ENCODE measurements at places on chromosomes 13 and 19.

- DNase-seq = no peak
These were observed 58.5 kb downstream of the POSTN start for GRCh38 chr13:37539976-37540605.

- no peak for DNase-seq
These were observed 6.4 kb upstream of the FOXO1 start for GRCh38 chr13:40672765-40673397.

GRCh38 chr19:33603377-33603776, 18.4 kb upstream of the CHST8 start:
- DNase-seq = no peak

DNA sequence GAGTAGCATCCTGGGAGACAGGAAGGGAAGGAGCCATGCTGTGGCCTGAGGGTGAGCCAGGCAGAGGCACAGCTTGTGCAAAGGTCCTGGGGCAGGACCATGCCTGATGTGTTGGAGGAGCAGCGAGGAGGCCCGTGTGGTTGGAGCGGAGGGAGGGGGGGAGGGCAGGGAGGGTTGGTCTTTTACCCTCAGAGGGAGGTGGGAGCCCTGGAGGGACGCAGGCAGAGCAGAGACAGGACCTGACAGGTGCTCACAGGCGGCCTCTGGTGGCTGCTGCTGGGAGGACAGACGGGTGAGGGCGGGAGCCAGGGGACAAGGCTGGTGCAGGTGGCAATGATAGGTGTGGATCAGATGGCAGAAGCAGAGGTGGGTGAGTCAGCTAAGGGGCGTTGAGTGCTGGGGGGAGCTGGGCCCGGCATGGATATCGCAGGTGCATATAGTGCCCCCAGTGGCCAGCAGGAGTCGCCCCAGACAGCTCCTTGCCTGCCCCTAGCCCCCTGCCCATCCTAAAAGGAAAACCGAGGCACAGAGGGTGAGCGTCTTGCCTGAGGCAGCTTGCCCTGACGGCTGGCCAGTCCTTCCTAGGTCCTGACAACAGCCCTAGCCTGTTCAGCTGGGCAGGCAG, 9.8 kb upstream of the GNA15 start:
- peak; percentile 38 for DNase-seq

DNA sequence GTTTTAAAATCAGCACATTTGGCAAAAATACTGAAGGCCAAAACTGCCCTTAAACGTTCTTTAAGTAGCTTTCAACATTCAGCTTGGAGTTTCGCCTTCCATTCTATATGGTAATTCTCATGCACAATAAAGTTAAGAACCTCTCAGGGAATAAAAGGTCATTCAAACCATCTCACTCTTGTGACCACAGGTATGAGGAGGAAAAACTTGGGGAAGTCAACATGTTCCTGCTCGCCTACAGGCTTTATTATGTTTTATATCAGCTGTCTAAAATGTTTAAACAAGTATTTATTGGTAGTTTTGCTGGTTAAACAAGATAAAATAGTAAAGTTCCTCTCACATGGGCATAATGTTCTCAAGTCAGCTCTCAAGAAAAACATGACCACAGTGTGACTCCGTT, 19.9 kb upstream of the TM9SF2 start:
- no peak for DNase-seq

DNA sequence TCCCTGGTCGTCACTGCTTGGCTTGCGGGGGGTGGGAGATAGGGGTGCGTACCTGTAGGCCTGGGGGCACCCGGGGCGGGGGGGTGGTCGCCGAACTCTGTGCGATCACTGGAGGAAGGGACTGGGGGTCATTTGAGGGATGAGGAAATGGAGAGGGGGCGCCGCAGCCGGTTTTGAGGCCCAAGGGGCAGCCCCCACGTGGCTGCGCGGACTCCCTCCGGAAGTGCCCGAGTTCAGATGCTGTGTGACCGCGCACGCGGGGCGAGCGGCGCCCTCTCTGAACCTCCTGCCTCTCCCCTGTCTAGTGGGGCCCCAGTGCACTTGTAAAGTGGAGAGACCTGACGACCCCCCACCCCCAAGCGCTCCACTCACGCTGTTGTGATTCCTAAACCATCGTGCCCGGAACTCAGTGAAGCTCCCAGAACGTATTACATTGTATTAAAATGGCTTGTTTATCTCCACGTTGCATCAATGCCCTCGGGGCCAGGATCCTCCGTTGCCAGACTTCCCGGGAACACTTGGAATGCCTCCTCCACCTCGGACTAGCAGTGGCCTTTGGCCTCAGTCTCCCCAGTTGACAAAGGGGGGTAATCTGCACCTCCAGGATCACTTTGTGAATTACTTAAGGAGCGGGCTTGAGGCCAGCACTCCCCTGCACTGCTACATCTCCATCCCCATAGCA, 3.0 kb upstream of the NANOS3 start:
- DNase-seq = no peak

GRCh38 chr13:24161980-24162525, 1.5 kb downstream of the SPATA13 start:
- DNase-seq = no peak

GRCh38 chr13:71090990-71091389, 776.0 kb downstream of the DACH1 start:
- DNase-seq = no peak

DNA sequence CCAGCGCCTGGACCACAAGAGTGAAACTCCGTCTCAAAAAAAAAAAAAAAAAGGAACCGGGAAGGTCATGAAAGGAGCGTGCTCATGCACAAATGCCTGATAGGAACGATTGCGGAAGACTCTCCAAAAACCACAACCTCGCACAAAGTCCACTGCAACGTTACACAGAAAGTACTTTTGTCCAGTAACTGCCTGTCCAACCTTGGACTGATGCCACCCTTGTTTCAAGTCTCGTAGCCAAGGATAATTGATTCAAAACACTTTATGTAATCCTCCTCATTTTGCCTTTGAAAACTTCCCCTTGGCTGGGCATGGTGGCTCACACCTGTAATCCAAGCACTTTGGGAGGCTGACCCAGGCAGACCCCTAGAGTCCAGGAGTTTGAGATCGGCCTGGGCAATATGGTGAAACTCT, 13.7 kb downstream of the LGALS7 start:
- DNase-seq = no peak

DNA sequence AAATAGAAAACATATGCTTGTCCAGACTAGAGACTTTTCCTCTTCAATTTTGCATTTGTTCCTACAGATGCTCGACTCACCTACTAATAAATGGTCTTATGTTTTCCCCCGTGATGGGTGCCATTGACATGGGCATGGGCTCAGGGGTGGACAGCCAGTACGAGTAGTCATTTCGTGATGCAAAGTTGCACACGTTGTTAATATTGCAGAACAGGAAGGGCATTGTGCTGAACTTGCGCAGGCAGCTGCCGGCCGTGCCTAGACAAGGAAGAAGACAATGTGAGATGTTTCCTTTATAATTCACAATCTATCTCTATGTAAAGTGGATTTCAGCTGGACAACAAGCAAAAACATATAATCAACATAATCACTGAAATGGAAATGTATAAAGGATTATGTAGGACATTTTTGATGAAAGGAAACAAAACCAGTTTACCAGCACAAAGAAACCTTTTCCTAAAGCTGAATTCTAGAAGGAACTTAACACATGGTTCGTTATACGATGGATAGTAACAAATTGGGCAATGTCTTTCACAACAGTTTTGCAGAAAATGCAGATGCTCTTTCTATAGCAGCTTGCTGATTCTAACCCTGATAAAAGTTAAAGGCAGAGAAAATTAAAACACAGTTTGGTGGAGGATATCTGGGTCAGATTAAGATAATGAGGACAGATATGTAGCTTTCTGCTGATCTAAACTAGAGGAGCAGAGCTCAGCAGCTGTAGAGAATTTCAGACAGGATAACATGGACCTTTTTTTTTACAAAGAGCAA, 145.7 kb downstream of the COL4A1 start:
- DNase-seq = no peak

- DNase-seq = no peak
These were observed 152.6 kb upstream of the HTR2A start for GRCh38 chr13:47049276-47049989.

DNA sequence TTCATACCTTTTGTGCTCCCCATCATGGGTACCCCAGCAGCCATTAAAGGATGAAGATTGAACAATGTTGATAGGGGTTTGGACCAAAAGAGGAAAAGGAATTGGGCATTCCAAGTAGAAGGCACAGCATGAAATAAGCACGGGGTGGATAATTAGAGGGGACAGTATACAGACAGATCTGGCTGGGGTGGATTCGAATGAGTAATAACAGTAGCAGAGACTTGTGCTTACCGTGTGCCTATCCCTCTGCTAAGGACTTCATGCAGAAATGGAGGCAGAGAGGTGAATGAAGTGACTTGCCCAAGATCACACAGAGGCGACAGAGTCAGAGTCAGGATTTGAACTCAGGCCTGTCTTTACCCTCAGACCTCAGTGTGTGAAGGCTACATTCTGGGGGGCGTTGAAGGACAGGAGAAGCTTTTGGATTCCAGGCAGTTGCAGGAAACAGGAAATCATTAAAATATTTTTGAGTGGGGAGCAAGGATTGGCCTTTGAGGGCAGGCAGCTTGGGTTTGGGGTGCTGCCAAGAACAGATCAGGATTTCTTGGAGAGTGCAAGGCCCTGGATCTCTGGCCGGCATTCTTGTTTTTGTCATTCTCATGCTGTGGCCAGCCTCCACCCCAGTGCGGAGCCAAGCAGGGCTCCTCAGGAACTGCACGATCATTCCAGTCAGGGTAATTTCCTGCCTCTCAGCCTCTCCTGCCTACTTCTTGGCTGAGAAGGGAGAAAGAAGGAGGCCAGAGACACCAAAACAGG, 18.7 kb downstream of the PAF1 start:
- no peak for DNase-seq

GRCh38 chr13:50094615-50095293, 79.5 kb downstream of the KCNRG start:
- DNase-seq = no peak

- no peak for DNase-seq
These were observed 4.3 kb downstream of the N4BP2L1 start for GRCh38 chr13:32423592-32423991.

- no peak for DNase-seq
These were observed 1310.6 kb downstream of the SLITRK1 start for GRCh38 chr13:82571653-82572052.

GRCh38 chr13:35976126-35976525, 155.1 kb downstream of the DCLK1 start:
- DNase-seq = no peak

DNA sequence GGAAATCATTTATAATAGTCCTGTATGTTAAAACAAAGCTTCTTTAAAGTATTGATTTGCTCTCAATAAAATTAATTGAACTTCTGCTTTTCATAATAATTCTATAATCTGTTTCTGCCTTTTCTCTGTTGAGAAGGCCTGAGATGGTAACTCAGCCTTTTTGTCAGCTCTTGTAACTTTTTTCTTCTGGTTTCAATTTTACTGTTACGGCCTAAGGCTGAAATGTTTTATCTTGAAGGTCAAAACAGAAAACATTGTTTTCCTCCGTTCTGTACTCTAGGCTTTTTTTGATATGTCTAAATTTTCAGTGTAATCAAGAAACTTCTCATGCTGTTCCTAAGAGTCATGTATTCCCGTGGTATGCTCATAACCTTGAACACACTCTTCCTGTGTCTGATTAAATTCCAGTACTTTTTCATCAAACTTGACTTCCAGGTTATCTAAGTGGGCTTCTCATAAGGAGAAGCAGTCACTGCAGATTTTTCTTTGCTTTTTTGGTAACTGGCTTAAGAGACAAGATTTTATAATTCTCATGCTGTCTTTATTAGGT, 7.6 kb upstream of the NAXD start:
- no peak for DNase-seq

DNA sequence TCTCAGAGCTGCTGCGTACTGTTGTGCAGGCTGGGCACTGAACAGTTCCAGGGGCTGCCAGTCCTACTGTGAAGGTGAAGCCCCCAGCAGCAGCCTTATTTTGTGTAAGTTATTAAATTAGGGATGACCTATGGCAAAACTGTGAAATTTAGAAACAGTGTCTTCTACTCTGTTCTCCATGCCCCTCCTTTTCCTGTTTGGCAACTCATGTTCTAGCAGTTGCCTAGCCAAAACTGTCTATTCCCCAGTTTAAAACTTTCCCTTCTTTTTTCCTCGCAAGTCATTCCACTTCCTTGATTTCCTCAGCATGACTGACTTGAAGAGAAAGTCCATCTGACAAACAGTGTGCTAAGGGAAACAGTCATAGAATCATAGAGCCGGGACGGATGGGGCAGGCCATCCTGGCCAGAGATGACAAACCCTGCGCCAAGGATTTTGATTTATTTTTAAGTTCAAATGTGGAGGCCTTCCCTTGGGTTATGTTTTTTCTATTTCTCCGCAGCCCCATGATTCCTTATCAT, 78.1 kb upstream of the OLFM4 start:
- DNase-seq = no peak

- no peak for DNase-seq
These were observed 34.5 kb downstream of the PLEKHJ1 start for GRCh38 chr19:2201473-2202148.

DNA sequence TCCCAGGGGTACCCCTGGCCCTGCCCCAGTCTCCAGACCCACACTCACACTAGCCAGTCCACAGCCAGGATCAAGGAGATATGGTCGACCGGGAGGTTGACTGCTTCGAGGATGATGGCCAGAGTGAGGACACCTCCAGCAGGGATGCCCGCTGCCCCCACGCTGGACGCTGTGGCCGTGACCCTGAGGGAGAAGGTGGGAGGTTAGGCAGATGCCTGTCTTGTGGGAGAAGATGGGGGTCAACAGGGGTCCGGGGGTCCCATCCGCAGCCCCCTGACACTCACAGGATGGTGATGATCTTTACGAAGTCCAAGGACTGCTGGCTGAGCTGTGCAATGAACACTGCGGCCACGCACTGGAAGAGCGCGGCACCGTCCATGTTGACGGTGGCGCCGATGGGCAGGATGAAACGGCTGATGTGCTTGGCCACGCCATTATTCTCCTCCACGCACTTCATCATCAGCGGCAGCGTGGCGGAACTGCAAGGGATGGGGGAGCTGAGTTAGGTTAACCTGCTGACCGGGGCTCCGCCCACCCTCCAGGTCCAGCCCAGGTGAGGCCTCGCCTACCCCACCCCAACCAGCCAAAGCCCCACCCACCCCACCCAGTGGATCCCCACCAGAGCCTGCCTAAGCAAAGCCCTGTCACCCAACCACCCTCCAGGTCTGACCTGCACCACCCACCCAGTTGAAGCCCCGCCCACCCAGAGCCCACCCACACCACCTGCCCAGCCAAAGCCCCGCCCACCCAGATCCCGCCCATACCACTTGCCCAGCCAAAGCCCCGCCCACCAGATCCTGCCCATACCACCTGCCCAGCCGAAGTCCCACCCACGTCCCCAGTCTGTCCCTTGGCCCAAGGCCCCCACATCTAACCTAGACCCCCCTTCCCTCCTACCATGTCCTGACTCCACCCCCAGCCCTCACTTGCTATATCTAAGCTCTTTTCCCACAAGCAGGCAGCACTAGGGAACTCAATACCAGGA, 11.2 kb downstream of the SLC1A5 start:
- no peak for DNase-seq

GRCh38 chr13:50161052-50161451, 145.8 kb downstream of the KCNRG start:
- no peak for DNase-seq
